ENCODE measurements at places on chromosomes 5 and 9. TPM values are rescaled to one million over a fixed set of nuclear protein-coding genes. Genes with fewer than 3 reads are reported as not detected.

The SLC1A1 gene
- 14.2 TPM for total RNA-seq

The NOXA1 gene
- total RNA-seq, result 0.38 TPM

The PARP8 gene
- total RNA-seq, result 13.1 TPM

The CDKN2B gene
- total RNA-seq, result 11.2 TPM

The LCN6 gene
- total RNA-seq, result not detected

The CDX1 gene
- total RNA-seq, result 0.15 TPM

The ESM1 gene
- 3.0 TPM for total RNA-seq

The GABRA6 gene
- not detected for total RNA-seq

The LHX3 gene
- not detected for total RNA-seq

The KIF12 gene
- total RNA-seq, result under 0.01 TPM

The TUSC1 gene
- 8.5 TPM for total RNA-seq

The UAP1L1 gene
- total RNA-seq, result 12.9 TPM

The ENHO gene
- not detected for total RNA-seq

The RASGRF2 gene
- 0.59 TPM for total RNA-seq

The B4GALT1 gene
- total RNA-seq, result 37.4 TPM

The NXNL2 gene
- total RNA-seq, result 0.45 TPM

The LSM11 gene
- 4.7 TPM for total RNA-seq

The TEK gene
- 29.1 TPM for total RNA-seq

The LCN10 gene
- total RNA-seq, result not detected

The TMEM171 gene
- 5.1 TPM for total RNA-seq

The BHMT gene
- total RNA-seq, result not detected

The ITGA1 gene
- total RNA-seq, result 10.2 TPM

The PCDHGC4 gene
- total RNA-seq, result 0.90 TPM

The ISL1 gene
- not detected for total RNA-seq

The OBP2B gene
- total RNA-seq, result not detected

The SLC6A7 gene
- not detected for total RNA-seq

The INSL4 gene
- not detected for total RNA-seq

The C5orf58 gene
- total RNA-seq, result not detected

The SMIM32 gene
- not detected for total RNA-seq

The WNK2 gene
- total RNA-seq, result under 0.01 TPM

The C6 gene
- total RNA-seq, result 0.59 TPM

The RGS7BP gene
- 0.83 TPM for total RNA-seq

The PNPLA7 gene
- 0.60 TPM for total RNA-seq

The PCDHB14 gene
- 0.59 TPM for total RNA-seq

The CDH6 gene
- total RNA-seq, result 11.9 TPM

The FOXI1 gene
- total RNA-seq, result not detected

The SLC6A19 gene
- total RNA-seq, result not detected

The IL33 gene
- total RNA-seq, result 186 TPM

The TESK1 gene
- 5.7 TPM for total RNA-seq

The SPATA31D4 gene
- total RNA-seq, result not detected

The PTGES2 gene
- total RNA-seq, result 112 TPM

The PTPRD gene
- total RNA-seq, result 5.4 TPM

The SELENOP gene
- total RNA-seq, result 2.6 TPM

The UBE2R2 gene
- 14.2 TPM for total RNA-seq

The FCN1 gene
- not detected for total RNA-seq

The TXNDC8 gene
- not detected for total RNA-seq
